Activated CD8-positive, alpha-beta T cell treated with anti-CD3 and anti-CD28 coated beads, Interleukin-2, amount 10 ng/mL, durations not matched to agents 7 days and 5 days (primary cell): ENCODE measurements at places on chromosomes 11 and 22. TPM values are rescaled to one million over a fixed set of nuclear protein-coding genes. Genes with fewer than 3 reads are reported as not detected.

DNA sequence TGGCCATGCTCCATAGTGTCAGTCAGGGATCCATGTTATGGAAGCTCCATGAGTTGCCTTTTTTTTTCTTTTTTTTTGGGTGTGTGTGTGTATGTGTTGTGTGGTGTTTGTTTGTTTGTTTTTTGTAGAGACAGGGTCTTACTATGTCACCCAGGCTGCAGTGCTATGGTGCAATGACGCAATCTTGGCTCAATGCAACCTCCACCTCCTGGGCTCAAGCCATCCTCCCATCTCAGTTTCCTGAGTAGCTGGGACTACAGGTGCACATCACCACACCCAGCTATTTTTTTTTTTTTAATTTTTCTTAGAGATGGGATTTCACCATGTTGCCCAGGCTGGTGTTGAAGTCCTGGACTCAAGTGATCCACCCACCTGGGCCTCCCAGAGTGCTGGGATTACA lies 1.1 kb upstream of the TRIM22 start:
- H3K27ac ChIP-seq = peak overlapping the region; percentile 83
- no peak overlapping the region for H3K4me3 ChIP-seq
- no peaks in the 10 kb centered on the region for H3K27me3 ChIP-seq

DNA sequence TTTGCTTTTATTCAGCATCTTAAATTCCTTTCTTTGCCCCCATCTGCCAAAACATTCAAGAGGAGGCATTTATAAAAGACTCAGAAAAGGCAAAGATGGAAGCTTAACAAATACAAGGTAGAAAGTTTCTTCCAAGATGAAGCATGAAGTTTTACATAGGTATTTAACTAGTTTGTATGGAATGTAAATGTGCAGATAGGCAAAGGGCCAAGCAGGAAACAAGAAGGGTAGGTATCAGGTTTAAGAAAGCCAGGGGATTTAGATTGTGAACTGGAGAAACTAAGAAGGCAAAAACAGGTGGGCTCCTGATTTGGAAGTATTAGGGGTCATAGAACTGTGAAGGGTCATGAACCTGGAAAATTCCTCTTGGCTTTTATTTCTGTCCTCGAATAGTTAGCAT lies 62.6 kb downstream of the PPP2R1B start:
- DNase-seq = no peak
- H3K4me3 ChIP-seq = no peak overlapping the region
- H3K27ac ChIP-seq = no peak overlapping the region
- H3K4me1 ChIP-seq = peaks cover 12% of the 10 kb centered on the region

GRCh38 chr11:57311109-57311936 lies 13.4 kb downstream of the TNKS1BP1 start:
- H3K4me3 ChIP-seq = peak overlapping the region; percentile 70
- peaks cover 23% of the 10 kb centered on the region for H3K4me1 ChIP-seq
- DNase-seq = peak; percentile 90
- peak overlapping the region; percentile 70 for H3K27ac ChIP-seq
- H3K27me3 ChIP-seq = no peaks in the 10 kb centered on the region

- peaks cover 4% of the 10 kb centered on the region for H3K36me3 ChIP-seq
- no peak for DNase-seq
- H3K27me3 ChIP-seq = peaks cover 76% of the 10 kb centered on the region
- H3K4me1 ChIP-seq = peaks cover 34% of the 10 kb centered on the region
These were observed 1.0 kb downstream of the PAX6 start for GRCh38 chr11:31809857-31810778.

DNA sequence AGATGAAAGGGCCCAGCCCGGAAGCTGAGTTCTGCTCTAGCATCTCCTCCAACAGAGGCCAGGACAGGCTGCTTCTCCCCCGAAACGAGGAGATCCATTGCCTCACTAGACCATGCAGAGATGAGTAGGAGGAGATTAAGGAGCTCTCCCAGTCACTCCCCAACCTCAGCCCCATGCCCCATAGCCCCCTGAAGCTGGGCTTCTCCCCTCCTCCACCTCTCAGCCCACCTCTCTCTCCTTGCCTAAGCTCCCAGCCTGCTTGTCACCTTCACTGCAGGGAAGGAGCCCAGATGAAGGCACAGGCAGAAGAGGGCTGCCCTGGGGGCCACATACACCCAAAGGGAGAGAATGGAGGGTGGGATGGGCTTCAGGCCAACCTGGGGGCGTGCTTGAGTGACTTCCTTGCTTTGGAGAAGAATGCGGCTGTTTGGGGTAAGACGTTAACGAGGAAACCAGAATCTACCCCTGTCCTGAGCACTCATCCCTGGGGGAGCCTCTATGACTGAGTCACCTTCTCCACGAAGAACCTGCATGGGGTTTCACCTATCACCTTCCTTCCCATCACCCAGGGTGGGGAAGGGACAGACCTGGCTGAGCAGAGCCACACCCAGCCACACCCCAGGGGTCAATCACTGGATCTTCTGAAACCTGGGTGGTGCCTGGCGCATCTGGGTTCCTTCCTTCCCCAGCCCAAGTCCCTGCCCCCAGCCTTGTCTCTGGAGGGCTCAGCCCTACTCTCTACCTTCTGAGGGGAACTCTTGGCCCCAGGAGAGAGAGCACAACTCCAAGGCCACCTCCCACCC lies 11.6 kb upstream of the GNAZ start:
- DNase-seq = no peak
- no peaks in the 10 kb centered on the region for H3K4me1 ChIP-seq
- peaks cover 7% of the 10 kb centered on the region for H3K27me3 ChIP-seq
- no peak overlapping the region for H3K27ac ChIP-seq

DNA sequence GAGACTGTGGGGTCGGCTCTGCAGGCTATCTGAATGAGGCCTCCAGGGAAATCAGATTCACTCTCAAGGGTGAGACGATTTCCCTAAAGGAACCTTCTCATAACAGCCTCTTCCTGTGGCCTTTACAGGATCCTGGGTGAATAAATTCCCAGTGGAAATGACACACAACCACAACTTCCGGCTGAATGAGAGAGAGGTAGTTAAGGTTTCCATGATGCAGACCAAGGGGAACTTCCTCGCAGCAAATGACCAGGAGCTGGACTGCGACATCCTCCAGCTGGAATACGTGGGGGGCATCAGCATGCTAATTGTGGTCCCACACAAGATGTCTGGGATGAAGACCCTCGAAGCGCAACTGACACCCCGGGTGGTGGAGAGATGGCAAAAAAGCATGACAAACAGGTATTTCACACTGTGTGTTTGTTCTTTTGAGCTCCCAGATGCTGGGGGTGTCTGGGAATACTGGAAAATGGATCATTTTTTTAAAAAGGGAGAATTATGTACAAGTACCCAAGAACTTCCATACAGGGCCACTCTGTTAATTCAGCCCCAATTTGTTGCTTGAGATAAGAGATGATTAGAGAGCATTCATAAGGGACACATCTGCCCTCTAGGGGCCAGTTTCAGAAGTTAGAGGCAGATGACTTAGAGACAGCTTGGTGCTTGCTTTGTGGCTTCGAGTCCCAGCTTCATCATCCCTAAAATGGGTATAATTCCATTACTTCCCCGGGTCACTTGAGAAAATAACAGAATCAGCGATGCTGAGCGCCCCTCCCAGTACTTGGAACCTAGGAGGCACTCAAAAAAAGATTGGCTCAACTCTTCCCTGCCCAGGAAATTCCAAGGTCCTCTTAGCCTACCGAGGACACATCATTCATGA lies 10.2 kb downstream of the SERPIND1 start:
- H3K4me3 ChIP-seq = no peak overlapping the region
- DNase-seq = peak; percentile 67
- no peak overlapping the region for H3K27ac ChIP-seq
- H3K27me3 ChIP-seq = no peaks in the 10 kb centered on the region
- peaks cover 5% of the 10 kb centered on the region for H3K4me1 ChIP-seq

GRCh38 chr22:46665151-46665695 lies 45.0 kb downstream of the GRAMD4 start:
- H3K4me1 ChIP-seq = peaks cover 5% of the 10 kb centered on the region
- DNase-seq = no peak
- no peak overlapping the region for H3K27ac ChIP-seq
- H3K4me3 ChIP-seq = no peak overlapping the region
- H3K27me3 ChIP-seq = no peaks in the 10 kb centered on the region

GRCh38 chr22:31339148-31339832 lies 6.9 kb downstream of the PATZ1 start:
- no peak overlapping the region for H3K27ac ChIP-seq
- peaks cover 74% of the 10 kb centered on the region for H3K36me3 ChIP-seq
- no peak for DNase-seq
- no peak overlapping the region for H3K4me3 ChIP-seq
- H3K27me3 ChIP-seq = no peaks in the 10 kb centered on the region
- peaks cover 63% of the 10 kb centered on the region for H3K4me1 ChIP-seq

DNA sequence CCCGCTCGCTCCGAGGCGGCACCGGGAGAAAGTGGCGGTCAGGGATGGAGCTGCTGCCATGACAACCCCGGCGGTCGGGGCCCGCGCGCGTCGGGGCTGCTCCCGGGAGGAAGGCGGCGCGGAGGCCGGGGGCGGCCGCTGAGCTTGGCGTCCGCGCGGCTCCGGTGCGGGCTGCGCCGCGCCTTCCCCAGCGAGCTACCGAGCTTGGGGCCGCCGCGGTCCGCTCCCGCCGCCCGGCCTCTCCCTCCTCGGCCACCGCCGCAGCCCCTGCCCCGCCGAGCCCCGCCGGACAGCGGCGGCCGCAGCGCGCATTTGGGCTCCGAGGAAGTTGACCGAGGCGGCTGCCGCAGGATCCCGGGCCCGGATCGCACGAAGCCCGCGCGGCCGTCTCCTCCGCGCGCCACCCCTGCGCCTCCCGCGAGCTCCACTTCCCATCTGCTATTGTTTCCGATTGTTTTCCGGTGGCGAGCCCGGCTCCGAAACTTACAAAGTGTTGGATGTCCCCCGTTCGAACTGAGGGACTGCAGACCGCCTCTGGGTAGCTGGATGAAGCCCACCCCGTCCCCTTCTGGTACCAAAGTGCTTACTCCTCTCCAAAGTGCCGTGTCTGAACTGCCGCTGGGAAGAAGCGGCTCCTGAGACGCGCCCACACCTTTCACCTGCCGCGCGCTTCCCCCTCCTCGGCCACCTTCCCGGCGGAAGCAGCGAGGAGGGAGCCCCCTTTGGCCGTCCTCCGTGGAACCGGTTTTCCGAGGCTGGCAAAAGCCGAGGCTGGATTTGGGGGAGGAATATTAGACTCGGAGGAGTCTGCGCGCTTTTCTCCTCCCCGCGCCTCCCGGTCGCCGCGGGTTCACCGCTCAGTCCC lies 540.3 kb downstream of the NTM start:
- H3K4me1 ChIP-seq = peaks cover 9% of the 10 kb centered on the region
- no peak overlapping the region for H3K27ac ChIP-seq
- H3K4me3 ChIP-seq = peak overlapping the region; percentile 16
- peaks cover 2% of the 10 kb centered on the region for H3K36me3 ChIP-seq
- peaks cover 34% of the 10 kb centered on the region for H3K27me3 ChIP-seq
- DNase-seq = no peak

GRCh38 chr11:4085575-4085974 lies 9.0 kb upstream of the RRM1 start:
- no peak overlapping the region for H3K4me3 ChIP-seq
- H3K27me3 ChIP-seq = no peaks in the 10 kb centered on the region
- peaks cover 37% of the 10 kb centered on the region for H3K4me1 ChIP-seq
- H3K36me3 ChIP-seq = peaks cover 70% of the 10 kb centered on the region
- H3K27ac ChIP-seq = no peak overlapping the region
- no peak for DNase-seq

GRCh38 chr11:111734954-111735261 lies 31.3 kb downstream of the PPP2R1B start:
- peaks cover 8% of the 10 kb centered on the region for H3K36me3 ChIP-seq
- no peak overlapping the region for H3K4me3 ChIP-seq
- H3K27ac ChIP-seq = no peak overlapping the region
- DNase-seq = no peak
- no peaks in the 10 kb centered on the region for H3K4me1 ChIP-seq

GRCh38 chr11:73907191-73907590 lies 30.4 kb downstream of the PAAF1 start:
- H3K4me3 ChIP-seq = no peak overlapping the region
- no peaks in the 10 kb centered on the region for H3K4me1 ChIP-seq
- peaks cover 6% of the 10 kb centered on the region for H3K36me3 ChIP-seq
- H3K27ac ChIP-seq = no peak overlapping the region
- no peak for DNase-seq

GRCh38 chr11:69651834-69652620 lies 11.1 kb downstream of the CCND1 start:
- no peak overlapping the region for H3K4me3 ChIP-seq
- DNase-seq = no peak
- no peaks in the 10 kb centered on the region for H3K27me3 ChIP-seq
- H3K27ac ChIP-seq = no peak overlapping the region
- H3K4me1 ChIP-seq = no peaks in the 10 kb centered on the region

GRCh38 chr22:29171721-29172120 lies 34.0 kb upstream of the EMID1 start:
- DNase-seq = no peak
- peaks cover 18% of the 10 kb centered on the region for H3K4me1 ChIP-seq
- peaks cover 2% of the 10 kb centered on the region for H3K36me3 ChIP-seq
- H3K27ac ChIP-seq = no peak overlapping the region

- no peaks in the 10 kb centered on the region for H3K4me1 ChIP-seq
- no peak overlapping the region for H3K4me3 ChIP-seq
- DNase-seq = no peak
- H3K27ac ChIP-seq = no peak overlapping the region
- H3K27me3 ChIP-seq = no peaks in the 10 kb centered on the region
These were observed 84.4 kb downstream of the CSTPP1 start for GRCh38 chr11:47020793-47021526.

- H3K4me3 ChIP-seq = no peak overlapping the region
- no peak overlapping the region for H3K27ac ChIP-seq
- H3K4me1 ChIP-seq = no peaks in the 10 kb centered on the region
- no peaks in the 10 kb centered on the region for H3K36me3 ChIP-seq
- DNase-seq = no peak
These were observed 4.9 kb upstream of the LINC01488 start for GRCh38 chr11:69476509-69476961.

SERPING1 gene
- total RNA-seq = not detected

ROBO4 gene
- total RNA-seq = not detected

ARHGAP8 gene
- 1.2 TPM for total RNA-seq

APOBEC3H gene
- 89.7 TPM for total RNA-seq

MTCH2 gene
- total RNA-seq = 115 TPM

BIK gene
- total RNA-seq = 1.7 TPM

GAL3ST3 gene
- total RNA-seq = not detected
